Endothelial cell (in vitro differentiated cells): ENCODE measurements at places on chromosomes 13 and 19.

DNA sequence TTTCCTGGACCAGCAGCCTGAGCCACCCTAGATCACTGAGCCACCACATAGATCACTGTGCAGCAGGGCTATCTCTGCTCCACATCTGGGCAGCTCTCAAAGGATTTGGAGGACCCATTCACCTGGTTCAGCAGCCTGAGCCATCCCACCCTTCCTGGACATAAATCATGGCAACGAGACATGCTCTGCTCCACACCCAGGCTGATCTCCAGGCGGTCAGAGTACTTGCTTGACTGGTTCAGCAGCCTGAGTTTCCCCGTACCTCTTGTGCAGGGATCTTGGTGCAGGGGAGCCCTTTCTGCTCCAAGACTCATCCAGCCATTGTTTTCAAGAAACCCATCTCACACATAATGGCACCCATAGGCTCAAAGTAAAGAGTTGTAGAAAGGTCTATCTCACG, 195.3 kb downstream of the LIG4 start:
- DNase-seq: no peak

- DNase-seq: no peak
Measured at GRCh38 chr19:49301866-49302252, 23.1 kb downstream of the SLC6A16 start.

DNA sequence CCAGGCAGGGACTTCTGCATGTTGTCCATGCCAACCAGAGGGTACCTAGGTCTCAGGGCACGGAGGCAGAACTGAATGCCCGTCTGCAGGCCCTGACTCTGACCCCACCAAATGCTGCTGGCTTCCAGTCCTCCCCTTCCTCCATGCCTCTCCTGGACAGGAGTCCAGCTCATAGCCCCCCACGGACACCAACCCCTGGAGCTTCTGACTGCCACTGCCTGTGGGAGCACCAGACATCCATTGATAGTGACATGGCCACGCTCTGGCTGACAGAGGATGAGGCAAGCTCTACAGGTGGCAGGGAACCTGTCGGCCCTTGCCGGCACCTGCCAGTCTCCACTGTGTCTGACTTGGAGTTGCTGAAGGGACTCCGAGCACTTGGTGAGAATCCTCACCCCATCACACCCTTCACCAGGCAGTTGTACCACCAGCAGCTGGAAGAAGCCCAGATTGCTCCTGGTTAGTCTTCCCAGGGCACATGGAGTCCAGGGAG, 1.8 kb downstream of the ANKLE1 start:
- no peak for DNase-seq

GRCh38 chr13:25351404-25351803, 20.4 kb upstream of the ATP8A2 start:
- no peak for DNase-seq

GRCh38 chr19:2808129-2808941, 11.3 kb upstream of the ZNF554 start:
- DNase-seq: no peak

DNA sequence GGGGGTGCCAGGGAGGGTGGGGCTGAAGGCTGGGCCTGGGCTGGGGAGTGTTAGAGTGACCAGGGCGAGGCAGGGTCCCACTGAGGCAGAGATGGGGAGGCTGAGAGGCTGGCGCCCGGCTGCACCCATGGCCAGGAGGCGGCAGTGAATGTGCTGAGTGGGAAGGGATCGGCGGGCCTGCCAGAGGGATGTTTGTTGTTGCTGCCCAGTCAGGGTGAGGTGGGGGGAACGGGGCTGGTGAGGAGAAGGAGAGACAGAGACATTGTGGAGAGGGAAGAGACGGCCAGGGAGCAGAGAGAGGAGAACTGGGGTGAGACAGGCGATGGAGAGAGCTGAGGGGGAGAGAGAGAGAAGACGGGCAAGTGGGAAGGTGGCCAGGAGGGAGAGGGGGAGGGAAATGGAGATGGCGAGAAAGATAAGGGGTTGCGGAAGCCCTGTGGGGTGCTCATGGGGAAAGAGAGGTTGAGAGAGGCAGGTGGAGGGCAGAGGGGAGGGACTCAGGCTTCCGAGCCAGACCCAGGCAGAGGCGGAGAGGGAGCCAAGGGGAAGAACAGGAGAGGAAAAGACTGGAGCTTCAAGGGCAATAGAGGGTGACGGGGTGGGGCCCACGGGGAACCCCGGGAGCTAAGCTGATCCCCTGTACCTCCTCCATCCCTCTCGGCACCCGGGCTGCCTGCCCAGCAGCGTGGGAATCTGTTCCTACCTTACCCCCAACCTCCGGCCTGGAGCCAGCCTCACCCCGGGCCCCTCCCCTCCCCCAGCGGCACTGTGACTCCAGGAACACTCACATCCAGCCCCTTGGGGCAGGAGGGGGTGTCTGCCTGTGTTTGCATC, 690 bp upstream of the B3GNT8 start:
- DNase-seq: peak; percentile 33

- no peak for DNase-seq
Measured at GRCh38 chr13:52849291-52850071, 1.0 kb upstream of the PCDH8 start.

- DNase-seq: no peak
Measured at GRCh38 chr13:51679616-51680015, 95.4 kb downstream of the WDFY2 start.

- DNase-seq: no peak
Measured at GRCh38 chr19:32526895-32527294, 54.1 kb upstream of the PDCD5 start.

- no peak for DNase-seq
Measured at GRCh38 chr13:109369353-109370052, 416.9 kb downstream of the IRS2 start.

DNA sequence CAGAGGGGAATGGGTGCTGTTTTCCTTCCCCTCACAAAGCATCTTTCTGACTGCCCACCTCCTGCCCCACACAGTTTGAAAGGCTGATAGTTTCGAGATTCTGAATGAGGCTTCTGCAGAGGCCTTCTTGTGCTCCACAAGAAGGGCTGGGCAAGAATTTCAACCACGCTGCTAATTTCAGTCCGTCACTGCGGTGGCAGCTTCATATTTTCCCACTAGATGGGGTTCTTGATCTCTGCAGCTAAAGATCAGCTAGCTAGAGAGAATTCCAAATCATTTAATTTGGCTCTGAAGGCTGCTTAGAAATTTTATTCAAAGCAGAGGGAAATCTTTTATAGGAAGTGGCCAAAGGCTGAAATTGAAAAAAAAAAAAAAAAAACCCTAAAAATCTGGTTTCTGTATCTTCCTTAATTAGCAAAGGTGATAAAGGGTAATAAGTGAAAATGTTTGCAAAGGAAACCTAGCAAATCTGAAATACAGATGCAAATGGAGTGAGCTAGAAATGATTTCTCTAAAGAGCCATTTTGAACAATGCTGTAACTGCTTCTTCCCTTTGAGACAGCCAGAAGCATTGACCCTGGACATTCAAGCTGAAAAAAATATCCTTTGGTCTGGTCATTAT, 38.0 kb upstream of the C13orf42 start:
- peak; percentile 52 for DNase-seq

DNA sequence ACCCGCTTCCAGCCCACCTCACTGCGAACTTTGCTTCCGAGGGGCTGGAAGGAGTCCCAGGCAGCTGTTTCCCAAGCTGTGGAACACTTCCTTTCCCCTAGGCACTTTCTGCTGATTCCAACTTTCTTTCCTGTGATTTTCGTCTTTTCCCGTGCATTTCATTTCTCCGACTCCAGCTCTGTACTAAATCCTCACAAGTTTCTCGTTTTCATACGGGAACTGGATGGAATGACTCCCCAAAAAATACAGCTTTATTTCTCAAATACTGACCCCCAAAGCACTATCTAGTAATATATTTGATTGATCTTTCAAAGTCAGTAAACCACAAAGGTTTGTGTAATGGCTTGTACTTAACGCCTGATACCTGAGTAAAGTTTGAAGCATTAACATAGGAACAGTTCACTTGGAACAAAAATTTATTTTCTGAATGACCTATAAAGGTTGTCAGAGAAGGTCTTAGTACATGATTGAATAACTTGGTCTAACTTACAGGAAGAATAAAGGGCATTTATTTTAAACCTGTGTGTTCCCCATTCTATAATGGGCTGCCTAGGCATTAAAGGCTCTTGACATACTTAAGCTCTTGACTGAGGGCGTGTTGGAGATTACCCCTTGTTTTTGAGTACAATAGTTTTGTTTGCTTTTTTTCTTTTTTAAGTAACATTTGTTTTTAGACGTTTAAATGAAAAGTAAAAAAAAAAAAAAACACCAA, 1.3 kb upstream of the PCDH9 start:
- no peak for DNase-seq

DNA sequence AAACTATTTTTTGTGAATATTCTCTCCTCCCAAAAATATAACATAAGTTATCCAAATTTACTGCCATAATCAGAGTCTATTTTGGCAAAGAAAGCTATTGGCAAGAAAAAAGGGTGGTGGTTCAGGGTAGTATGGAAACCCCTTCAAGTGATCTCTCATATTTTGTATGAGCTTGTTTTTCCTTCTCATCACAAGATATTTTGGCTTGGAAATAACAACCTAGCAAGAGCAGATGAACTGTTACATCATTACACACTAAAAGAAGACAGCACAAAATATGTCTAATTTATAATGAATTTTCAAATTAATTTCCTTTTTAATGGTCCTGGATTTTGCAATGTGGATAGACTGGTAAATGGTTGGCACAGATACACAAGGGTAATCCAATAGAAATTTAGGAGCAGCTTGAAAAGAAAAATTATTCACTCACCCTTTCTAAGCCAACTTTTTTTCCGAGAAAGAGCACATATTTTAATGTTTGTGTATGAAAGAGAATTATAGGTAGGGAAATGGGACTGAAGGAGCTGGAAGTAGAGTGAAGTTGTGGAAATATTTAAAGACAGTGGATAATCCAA, 225.1 kb downstream of the EFNB2 start:
- no peak for DNase-seq

- no peak for DNase-seq
Measured at GRCh38 chr19:57192993-57193392, 1.7 kb downstream of the ZNF264 start.

DNA sequence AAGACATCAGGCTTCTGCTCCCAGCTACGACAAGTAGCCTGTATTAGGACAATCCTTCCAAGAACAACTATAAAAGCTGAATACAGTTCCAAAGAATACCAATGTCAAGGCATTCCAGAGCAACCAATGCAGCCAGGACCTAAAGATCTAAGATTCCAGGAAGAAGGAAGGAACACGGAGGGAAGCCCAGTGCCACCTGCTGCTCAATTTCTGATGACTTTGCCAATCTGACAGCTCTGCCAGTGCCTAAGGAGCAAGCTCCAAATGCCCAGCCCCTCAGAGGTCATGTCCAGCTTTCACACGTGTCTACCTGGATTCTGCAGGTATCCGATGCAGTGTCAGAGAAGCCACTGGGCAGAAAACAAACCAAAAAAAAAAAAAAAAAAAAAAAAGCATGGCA, 164.4 kb downstream of the IRS2 start:
- no peak for DNase-seq

- no peak for DNase-seq
Measured at GRCh38 chr13:77508959-77509620, 26.4 kb upstream of the SCEL start.

GRCh38 chr19:46903458-46903857, 42.7 kb downstream of the ARHGAP35 start:
- DNase-seq: no peak

DNA sequence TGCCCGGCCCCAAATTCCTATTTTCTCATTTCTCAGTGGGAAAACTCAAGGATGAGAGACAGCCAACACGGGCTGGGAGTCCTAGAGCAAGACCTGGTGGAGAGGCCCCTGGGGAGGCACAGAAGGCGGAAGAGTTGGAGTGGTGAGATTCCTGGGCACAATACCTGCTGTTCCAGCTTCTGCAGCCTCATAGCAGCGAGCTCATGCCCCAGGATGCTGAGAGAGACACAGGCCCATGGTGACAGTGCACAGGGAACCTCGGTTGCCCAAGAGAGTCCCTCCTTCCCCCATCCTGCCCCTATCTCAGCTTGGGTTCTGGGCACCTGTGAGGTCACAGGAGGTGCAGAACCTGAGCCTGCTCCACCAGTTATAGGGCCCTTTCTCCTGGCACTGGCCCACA, 1.4 kb downstream of the TULP2 start:
- no peak for DNase-seq

DNA sequence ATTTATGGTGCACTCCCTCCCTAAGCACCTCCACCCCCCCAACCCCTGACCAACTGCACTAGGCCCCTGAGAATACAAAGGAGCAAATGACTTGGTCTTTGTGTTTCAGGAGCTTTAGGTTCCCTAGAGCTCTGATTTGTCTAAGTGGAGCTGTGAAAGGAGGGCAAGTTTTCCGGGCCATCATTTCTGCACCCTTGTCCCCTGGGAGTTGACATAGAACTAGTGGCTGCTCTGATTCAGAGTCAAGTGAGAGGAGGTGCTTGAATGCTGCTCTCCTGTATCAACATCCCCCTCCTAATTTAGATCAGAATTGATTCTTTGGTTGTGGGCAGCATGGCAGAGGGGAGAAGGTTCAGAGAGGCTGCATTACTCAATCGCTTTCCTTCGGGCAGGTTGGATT, 391.6 kb downstream of the KCNRG start:
- no peak for DNase-seq
